ENCODE measurements at places on chromosomes 1 and 21.

DNA sequence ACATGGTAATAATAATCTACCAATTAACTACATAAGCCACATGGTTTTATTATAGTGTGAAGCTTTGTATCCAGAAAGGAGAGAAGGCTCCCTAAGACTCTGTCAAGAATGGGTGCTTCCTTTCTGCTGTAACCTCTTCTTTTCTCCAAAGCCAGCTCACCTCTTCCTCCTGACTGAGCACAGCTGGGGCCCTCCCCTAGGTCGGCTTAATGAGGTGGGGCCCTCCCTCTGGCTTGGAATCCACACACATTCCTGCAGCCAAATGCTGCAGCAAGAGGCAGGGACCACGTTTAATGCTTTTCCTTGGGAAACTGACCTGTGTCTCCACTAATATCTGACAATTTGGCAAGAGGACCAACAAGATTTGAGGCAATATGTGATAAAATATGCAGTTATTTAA is 94.8 kb downstream of the DSCAM start:
- no peak for DNase-seq

- DNase-seq = no peak
Measured at GRCh38 chr1:182690886-182691443, 6.6 kb upstream of the RGS8 start.

DNA sequence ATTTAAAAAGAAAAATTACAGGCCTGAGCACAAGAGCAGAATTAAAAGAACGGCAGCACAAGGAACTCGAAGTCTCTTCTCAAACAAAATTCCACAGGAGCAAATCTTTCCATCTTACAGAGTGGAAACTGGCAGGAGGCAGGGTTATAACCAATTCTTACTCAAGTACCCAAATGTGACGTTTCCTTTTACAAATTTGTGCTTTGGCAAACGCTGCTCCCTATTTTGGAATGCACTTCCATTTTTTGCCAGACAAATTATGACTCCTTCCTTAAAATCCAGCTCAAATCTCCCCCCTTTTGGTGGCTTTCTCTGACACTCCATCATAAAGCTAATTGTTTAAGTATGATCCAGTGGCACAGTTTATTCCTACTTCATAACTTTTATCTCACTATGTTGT is 7.8 kb downstream of the ERI3 start:
- DNase-seq = no peak

DNA sequence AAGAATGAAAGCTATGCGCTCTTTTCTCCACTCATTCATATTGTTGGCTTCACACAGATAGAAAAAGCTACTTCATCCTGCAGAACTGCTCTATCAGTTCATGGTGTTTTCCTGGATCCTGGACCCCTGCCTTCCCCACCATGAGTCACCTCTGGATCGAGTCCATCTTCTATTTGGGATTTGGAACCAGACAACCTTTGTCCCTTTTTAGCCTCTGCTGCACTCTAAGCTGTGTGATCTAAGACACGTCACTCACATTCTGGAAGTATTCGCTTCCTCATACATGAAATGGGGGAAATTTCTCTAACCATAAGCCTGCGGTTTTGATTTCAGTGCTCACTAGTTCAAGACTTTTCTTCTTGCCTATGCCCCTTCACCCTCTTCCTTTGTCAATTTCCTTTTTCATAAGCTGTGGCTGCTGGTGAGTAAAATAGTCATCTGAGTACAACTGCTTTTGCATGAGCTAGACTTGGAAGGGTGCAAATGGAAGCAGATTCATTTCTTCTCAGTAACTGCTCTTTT is 14.1 kb upstream of the DEGS1 start:
- peak; percentile 68 for DNase-seq

DNA sequence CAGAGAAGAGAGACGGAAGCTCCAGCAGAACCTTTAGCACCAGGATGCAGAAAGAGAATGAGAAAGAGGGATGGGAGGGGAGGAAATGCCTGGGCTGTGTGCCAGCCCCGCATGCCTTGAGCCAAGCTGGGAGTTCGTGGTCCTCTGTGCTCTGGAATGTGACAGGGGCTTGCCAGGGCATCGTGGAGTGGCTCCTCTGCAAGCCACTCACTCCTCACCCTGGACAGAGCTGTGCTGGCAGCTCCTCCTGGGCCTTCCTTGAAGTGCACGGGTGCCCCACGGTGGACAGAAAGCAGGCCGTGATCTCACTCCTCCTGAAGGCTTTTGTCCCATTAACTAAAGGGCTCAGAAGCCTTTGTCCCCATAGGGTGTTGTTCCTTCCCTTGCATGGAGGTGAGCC is 34.8 kb upstream of the PRELP start:
- DNase-seq = peak; percentile 8

- no peak for DNase-seq
Measured at GRCh38 chr1:109267743-109268300, 15.1 kb downstream of the PSRC1 start.

DNA sequence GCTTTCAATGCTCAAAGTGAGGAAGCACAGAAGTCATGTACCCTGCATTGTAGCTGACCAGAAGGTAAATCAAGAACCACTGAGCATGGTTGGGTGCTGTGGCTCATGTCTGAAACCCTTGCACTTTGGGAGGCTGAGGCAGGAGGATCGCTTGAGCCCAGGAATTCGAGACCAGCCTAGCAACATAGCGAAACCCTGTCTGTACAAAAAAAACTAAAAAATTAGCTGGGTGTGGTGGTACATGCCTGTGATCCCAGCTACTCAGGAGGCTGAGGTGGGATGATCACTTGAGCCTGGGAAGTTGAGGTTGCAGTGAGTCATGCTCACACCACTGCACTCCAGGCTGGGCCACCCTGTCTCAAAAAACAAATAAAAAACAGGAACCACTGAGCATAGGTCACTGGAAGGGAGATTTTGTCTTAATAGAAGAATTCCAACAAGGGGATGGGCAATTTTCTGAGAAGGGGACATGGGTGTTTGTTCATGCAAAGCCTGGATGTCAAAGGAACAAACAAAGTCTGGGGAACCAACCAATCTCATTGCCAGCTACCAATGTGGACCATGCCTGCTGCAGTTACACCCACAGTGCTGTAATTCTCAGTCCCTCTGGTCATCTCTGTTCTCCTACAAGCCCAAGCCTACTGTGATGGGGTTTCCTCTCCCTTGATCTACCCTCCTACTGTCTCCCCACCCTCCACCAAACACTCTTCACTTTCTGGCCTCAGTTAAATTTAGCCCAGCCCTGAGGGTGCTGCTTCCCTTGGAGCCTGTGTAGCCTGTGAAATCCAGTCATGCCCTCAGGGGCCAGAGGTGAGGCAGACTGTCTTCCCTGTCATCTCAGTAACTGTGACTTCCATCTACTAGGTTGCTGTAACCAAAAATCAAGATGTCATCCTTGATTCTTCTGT is 47.9 kb downstream of the ELF3 start:
- peak; percentile 18 for DNase-seq

DNA sequence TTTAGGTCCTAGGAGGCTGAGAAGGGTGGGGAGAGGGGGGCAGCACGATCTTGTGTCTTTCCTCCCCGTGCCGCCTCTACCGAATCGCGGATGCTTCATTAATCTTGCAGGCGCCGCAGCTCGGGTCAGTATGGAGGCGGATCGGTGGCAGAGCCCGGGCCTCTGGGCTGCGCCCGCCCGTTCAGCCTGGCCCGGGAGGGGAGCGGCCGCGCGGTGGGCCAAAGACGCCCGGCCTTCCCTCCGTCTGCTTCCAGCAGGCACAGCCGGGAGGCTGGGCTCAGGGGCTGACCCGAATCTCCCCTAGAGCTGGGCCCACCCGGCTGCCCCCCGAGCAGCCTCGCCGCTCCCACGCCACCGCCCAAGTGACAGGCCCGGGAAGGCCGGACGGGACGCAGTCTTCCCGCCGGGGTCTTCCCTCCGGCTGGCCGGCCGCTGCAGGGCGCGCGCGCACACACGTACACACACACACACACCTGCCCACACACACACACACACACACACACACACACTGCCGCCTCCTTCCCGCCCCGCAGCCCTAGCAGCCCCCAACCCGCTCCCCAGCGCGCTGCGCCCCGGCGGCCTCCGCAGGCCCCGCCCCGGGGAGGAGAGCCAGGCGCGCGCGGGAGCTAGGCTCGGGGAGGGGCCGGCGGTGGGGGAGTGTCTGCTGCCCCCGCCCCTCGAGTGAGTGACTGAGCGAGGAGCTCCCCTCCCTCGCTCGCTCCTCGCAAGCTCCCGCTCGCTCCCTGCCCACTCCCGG is at the start of gene C1orf21:
Gene C1orf21, plus strand, starts transcription at position 718 of the 757 bp plus-strand sequence. CDS start 90,481 bp downstream, outside the sequence.
- peak; percentile 42 for DNase-seq

GRCh38 chr1:94532077-94532476 is 9.5 kb downstream of the F3 start:
- no peak for DNase-seq

DNA sequence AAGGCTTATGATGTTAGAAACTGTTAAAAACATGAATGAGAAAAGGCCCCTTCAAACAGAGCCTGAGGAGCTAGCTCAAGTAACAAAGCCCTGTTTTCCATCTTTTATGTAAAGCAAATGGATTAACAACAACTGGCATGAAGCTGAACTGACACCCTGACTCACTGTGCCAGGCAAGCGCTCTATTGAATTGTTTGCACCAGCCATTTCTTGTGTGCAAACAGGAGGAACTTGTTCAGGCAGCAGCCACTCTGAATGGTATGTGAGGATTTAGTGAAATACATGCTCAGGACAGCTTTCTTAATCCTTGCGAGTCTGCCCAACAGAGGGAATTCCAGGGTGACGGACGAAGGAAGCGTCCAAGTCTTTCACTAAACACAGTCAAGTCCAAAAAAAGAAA is 291.1 kb upstream of the ADGRL2 start:
- no peak for DNase-seq

GRCh38 chr1:84095308-84095707 is 48.8 kb upstream of the PRKACB start:
- no peak for DNase-seq

GRCh38 chr1:41428738-41429640 is 55.5 kb downstream of the EDN2 start:
- DNase-seq = no peak

DNA sequence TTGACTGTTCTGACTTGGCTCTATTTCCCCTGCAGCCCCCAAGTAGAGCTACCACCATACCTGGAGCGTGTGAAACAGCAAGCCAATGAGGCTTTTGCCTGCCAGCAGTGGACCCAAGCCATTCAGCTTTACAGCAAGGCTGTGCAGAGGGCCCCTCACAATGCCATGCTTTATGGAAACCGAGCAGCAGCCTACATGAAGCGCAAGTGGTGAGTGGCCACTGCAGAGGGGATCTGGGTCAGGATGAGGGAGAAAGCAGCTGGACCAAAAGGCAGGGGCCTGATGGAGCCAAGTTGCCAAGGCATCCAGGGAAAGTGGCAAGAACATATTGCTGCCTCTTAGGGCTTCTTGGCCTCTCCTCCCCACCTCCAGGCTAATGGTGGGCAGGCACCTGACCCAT is 24.1 kb upstream of the TMEM222 start:
- no peak for DNase-seq

DNA sequence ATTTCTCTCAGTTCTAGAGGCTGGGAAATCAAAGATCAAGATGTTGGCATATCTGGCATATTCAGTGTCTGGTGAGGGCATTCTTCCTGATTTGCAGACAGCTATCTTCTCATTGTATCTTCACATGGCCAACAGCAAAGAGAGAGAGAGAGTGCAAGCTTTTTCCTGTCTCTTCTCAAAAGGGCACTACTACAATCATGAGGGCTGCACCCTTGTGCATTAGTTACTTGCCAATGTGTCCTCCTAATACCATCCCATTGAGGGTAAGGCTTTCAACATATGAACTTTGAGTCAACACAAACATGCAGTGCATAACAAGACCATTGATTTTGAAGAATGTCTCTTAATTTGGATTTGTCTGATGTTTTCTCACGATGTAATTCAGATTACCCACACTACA is 78.0 kb downstream of the CCDC30 start:
- no peak for DNase-seq

DNA sequence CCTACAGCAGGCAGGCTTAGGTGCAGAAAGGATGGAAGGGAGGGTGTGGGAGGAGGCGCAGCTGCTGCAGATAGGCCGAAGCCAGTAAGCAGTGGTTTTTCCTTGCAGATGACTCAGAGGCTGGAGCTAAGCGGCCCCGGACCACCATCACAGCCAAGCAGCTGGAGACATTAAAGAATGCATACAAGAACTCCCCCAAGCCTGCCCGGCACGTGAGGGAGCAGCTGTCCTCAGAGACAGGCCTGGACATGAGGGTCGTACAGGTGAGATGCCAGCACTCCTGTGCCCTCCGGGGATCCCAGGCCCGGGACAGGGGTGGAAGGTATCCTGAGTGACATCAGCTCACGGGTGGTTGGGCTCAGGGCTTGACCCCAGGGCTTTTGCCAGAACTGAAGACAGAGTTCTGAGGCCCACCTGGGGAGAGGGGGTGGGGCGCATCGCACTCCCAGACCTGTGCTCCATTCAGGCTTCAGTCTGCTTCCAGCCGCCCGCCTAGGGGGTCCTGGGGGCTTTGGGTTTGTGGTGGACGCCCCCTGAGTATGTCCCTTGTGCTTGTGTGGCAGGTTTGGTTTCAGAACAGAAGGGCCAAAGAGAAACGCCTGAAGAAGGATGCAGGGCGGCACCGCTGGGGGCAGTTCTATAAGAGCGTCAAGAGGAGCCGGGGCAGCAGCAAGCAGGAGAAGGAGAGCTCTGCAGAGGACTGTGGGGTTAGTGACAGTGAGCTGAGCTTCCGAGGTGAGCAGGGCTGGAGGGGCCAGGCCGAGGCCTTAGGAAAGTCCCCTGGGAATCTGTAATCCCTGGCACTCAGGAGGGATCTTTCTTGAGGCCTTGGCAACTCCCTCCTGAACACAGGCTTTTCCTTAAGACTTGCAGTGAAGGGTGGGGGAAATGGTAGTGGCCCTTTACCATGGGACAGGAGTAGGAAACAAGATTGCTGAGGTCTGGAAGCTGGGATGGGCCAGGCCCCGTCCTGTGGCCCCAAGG is 41.5 kb downstream of the LHX4 start:
- DNase-seq = no peak

Data from HS-5 (cell line).